ENCODE measurements at places on chromosomes 1 and 21. TPM values are rescaled to one million over a fixed set of nuclear protein-coding genes. Genes with fewer than 3 reads are reported as not detected.

- no peak for DNase-seq
Measured at GRCh38 chr1:161000736-161001480, 20.0 kb downstream of the F11R start.

DNA sequence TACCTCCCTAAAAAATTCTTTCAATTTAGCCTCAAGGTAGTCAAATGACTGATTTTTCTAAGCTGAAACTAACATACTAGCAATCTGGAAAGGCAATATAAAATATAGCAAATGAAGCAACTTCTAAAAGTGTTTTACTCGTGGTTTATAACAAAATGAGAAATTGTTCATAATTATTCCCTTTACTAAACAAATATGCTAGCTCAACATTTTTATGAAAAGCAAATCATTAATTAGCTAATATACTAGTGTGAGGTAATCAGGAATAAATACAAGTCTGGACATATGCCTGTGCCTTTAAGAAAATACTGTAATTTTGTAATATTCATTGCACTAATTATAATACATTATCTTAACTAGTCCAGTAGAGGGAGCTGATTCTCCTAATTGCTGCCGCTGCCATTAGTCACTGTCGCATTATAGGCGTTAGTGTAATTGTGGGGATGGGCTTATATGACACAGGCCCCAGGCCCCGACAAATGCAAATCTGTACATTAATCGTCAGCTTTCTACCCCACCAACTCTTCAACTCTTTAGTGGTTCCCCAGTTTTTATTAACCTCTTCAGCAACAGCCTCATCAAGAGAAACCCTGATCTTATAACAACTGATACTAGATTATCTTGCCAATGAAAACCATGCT, 160.9 kb downstream of the GABPA start:
- DNase-seq: peak; percentile 72

DNA sequence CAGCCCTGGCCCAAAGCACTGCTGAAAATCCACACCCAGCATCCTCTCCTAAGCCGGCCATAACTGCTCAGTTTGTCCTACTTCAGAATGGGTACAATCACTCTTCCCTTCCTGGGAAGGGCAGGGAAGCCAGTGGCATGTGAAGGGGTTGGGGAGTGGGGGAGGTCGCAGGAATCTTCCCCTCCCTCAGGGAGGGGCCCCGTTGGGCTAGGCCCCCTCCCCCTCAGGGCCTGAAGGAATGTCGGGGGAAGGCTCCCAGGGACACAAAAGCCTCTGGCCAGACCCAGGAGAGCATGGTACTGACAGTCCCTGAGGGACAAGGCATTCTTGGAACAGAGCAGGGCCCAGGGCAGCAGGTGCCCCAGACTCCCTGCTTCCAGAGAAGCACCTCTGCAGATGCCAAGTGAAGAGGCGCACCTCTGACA, 1.2 kb downstream of the ELOVL1 start:
- no peak for DNase-seq

- no peak for DNase-seq
Measured at GRCh38 chr1:30668024-30668423, 55.4 kb downstream of the MATN1 start.

DNA sequence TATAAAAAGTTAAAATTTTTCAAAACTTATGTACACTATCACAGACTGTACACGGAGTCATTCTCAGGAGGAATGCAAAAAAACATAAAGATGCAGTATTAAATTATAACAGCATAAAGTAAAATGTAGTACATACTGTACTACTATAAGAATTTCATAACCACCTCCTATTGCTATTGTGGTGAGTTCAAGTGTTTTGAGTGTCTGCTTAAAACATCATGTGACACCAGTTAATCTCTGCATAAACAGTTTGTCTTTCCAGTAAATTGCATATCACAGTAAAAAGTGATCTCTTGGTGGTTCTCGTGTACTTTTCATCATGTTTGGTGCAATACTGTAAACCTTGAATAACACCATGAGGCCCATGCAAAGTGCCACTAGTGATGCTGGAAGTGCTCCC, 45.2 kb downstream of the SDCCAG8 start:
- DNase-seq: no peak

ADORA3 gene
- polyA plus RNA-seq: 3.1 TPM

OPN3 gene
- 15.8 TPM for polyA plus RNA-seq

ZNF593 gene
- polyA plus RNA-seq: 93.2 TPM
